Stomach (tissue), 19 donors: ENCODE measurements at places on chromosomes 2 and 18.

- H3K27me3 ChIP-seq = no peaks in the 10 kb centered on the region
- H3K27ac ChIP-seq = no peak overlapping the region
- no peaks in the 10 kb centered on the region for H3K4me1 ChIP-seq
- no peak overlapping the region for H3K4me3 ChIP-seq
- no peaks in the 10 kb centered on the region for H3K36me3 ChIP-seq
- DNase-seq = no peak
Observed at GRCh38 chr2:155412598-155412997, 714.1 kb downstream of the KCNJ3 start.

DNA sequence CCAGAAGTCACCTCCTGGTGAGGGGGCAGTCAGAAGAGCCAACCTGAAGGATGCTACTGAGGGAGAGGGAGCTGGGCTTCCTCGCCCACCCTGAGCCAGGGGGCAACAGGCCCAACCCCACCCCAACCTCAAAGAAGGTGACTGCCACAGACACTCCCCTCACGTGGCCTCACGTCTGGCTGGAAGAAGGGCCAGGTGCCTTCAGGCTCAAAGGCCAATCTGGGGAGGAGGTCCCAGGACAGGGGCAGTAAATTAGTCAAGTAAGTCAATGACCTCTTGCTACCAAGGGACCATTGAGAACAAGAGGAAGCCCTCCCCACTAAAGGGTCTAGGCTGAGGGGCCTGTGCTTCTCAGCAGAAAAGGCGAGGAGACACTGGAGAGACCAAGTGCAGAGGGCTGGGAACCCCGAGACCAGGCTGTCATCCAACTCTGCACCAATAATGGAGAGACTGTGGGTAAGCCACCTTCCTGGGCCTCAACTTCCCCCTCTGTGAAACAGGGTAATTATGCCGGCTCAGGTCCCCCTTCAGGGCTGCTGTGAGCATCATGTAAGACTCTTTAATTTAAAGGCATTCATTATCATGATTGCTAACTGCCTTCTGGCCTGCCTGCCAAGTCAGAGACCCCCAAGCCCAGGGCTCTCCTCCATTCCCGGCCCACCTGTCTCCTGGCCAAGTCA, 20.2 kb upstream of the TNS1 start:
- no peaks in the 10 kb centered on the region for H3K27me3 ChIP-seq
- DNase-seq = no peak
- no peaks in the 10 kb centered on the region for H3K36me3 ChIP-seq
- H3K4me1 ChIP-seq = no peaks in the 10 kb centered on the region

DNA sequence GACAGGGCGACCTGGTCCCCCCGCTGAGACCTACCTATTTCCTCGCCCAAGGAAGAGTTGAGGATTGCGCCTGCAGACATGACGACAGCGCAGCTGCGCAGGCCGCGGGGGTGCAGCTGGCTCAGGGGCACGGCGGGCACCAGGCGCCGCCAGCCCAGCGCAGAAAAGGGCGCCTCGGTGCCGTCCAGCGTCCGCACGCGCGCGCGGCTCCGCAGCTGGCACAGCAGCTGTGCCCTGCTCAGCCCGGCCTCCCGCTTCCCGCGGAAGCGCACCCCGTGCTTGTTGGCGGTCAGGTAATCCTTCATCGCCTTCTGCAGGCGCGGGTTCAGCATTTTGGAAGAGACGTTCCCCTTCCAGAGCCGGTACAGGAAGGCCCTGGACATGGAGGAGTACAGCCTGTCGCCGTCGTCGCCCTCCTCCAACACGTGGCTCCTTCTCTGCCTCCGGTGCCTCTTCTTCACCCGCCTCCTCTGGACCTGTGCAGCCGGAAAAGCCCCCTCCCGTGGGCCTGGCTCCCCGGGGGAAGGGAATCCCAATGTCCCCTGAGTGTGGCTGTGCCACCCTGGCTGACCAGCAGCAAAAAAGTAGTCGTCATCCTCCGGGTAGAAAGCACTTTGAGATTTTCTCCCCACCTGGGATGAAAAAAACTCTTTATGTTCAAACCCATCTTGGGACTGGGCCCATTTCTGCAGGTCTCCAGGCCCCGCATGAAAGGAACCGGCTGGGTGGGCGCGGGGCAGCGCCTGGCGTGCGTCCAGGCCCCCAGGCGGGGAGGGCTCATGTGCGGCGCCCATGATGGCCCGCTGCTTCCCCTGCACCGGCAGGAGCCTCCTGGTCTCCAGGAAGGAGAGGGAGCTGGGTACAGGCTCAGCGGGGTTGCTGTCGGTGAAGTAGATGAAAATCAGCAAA, 42.7 kb downstream of the ST6GAL2 start:
- H3K36me3 ChIP-seq = no peaks in the 10 kb centered on the region
- H3K4me3 ChIP-seq = no peak overlapping the region
- H3K27ac ChIP-seq = no peak overlapping the region
- no peak for DNase-seq
- H3K4me1 ChIP-seq = peaks cover 22% of the 10 kb centered on the region

DNA sequence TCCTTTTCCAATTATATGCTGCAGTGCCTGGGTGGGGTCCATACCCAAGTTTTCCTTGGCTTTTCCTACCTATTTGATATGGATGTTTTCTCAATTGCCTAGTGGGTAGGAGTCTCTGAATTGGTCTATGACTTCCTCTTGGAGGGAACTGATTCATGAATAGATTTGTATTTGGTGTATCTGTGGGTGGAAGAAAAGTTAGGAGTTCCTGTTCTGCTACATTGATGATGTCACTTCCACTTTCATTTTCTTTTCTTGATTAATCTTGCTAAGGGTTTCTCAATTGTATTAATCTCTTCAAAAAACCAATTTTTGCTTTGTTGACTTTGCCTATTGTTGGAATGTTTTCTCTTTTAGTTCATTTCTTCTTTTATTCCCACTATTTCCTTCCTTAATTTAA, 37.4 kb upstream of the SLC9A2 start:
- peaks cover 18% of the 10 kb centered on the region for H3K4me1 ChIP-seq
- H3K36me3 ChIP-seq = no peaks in the 10 kb centered on the region
- peak; percentile 9 for DNase-seq
- no peak overlapping the region for H3K27ac ChIP-seq

- no peak overlapping the region for H3K27ac ChIP-seq
- H3K36me3 ChIP-seq = no peaks in the 10 kb centered on the region
- no peak overlapping the region for H3K4me3 ChIP-seq
- DNase-seq = no peak
Observed at GRCh38 chr18:78722929-78723710, 256.5 kb upstream of the SALL3 start.

DNA sequence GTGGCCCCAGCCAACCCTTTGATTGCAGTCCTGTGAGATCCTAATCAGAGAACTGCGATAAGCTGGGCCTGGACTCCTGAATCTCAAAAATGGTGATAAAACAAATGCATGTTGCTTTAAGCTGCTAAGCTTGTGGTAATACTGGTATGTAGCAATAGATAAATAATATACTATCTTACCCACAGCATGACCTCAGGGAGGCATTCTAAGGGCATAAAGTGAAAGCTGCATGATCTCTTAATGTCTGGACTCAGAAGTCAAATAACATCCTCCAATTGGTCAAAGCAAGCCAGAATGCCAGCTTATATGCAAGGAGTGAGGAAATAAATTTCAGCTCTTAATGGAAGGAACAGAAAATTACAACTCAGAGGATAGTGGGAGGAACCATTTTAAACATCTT, 246.1 kb downstream of the FSIP2 start:
- H3K36me3 ChIP-seq = no peaks in the 10 kb centered on the region
- H3K4me1 ChIP-seq = no peaks in the 10 kb centered on the region
- no peaks in the 10 kb centered on the region for H3K27me3 ChIP-seq
- H3K27ac ChIP-seq = no peak overlapping the region

DNA sequence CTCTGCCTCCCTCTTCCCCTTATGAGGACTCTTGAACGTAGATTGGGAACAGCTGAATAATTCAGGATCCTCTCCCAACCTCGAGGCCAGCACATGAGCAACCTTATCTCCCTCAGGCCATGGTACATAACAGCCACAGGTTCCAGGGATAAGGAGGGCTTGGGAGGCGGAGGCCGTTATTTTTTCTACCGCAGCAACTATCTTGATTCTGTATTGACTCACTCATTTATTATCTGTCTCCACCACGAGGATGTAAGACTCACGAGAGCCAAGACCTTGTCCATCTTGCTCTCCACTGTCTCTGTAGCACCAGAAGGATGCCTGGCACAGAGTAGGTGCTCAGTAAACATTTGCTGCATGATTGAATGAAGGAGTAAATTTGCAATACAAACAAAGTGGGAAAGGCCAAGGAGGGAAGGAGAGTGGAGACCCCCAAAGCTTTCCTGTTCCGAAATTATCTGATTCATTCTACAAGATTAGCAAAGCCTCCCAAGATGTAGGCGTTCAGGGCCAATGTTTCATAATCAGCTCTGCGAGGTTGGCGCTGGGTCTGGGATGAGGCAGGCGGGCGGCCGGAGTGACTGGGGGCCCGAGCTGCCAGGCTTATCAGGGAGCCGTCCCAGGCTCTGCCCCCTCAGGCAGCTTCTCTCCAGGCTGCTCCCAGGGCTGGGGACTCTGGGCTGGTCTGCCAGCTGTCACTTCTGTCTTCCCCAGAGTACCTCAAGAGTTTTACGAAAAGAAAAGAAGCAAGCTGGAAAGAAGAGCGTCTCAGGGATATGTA, 31.6 kb downstream of the INPP5D start:
- no peak overlapping the region for H3K27ac ChIP-seq
- peak; percentile 14 for DNase-seq
- no peaks in the 10 kb centered on the region for H3K27me3 ChIP-seq
- H3K36me3 ChIP-seq = no peaks in the 10 kb centered on the region

GRCh38 chr18:10444314-10445006, 10.0 kb upstream of the APCDD1 start:
- H3K27ac ChIP-seq = no peak overlapping the region
- peak; percentile 66 for DNase-seq
- H3K36me3 ChIP-seq = no peaks in the 10 kb centered on the region
- peaks cover 12% of the 10 kb centered on the region for H3K4me1 ChIP-seq

GRCh38 chr2:86624267-86624547, 542 bp upstream of the RNF103 start:
- H3K36me3 ChIP-seq = peaks cover 7% of the 10 kb centered on the region
- peak overlapping the region; percentile 99 for H3K27ac ChIP-seq
- DNase-seq = peak; percentile 50

DNA sequence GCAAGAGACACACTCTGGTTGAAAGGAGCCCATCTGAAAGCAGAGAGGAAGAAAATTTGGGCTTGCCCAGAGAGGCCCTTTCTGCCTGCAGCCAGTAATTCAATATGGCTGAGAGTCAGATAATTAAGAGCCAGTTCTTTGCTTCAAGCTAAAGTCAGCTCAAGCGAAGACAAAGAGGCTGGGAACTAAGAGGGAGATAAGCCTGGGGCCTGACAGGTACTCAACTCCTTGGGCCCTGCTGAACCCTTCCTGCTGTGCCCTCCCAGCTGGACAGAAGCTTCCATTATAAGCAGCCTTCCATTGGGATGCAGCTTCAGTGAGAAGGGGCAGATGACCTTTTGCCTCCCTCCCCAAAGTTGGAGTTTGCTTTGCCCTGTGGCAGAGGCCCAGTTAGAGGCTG, 12.0 kb downstream of the FBXO41 start:
- no peaks in the 10 kb centered on the region for H3K36me3 ChIP-seq
- H3K27ac ChIP-seq = no peak overlapping the region
- H3K27me3 ChIP-seq = peaks cover 35% of the 10 kb centered on the region
- DNase-seq = no peak
- H3K4me1 ChIP-seq = peaks cover 12% of the 10 kb centered on the region
- no peak overlapping the region for H3K4me3 ChIP-seq

DNA sequence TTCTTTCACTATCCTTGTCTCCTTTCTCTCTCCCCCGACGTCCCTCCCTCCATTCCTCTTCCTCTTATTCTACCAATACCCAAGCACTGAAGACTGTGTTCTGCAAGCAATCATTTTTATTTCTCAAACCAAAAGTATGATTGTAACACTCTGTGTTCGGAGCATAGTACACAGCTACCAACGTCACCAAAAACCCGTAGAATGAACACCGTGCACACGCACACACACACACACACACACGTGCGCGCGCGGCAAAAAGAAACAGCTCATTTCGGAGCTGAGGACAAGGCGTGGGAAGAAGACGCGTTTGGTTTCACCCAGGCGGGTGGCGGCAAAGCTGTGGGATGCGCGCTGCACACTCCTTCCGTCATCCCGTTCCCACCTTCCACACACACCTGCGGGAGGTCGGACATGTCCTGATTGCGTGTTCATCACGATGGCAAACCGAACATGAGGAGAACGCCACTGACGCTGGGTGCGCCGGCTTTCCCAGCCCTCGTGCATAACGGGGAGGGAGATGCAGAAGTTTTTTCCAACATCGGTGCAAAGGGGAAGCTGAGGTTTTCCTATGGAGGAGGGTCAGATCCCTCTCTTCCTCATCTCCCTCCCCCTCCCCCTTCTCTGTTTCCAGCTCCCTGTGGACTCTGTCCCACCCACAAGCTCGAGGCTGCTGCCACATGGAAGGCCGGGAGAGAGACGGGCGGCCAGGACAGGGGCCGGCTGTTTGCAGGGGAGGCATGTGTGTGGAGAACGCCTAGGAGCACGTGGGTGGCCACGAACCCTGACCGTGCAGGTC, 20.4 kb downstream of the MBP start:
- H3K27me3 ChIP-seq = no peaks in the 10 kb centered on the region
- DNase-seq = no peak
- peaks cover 92% of the 10 kb centered on the region for H3K4me1 ChIP-seq

DNA sequence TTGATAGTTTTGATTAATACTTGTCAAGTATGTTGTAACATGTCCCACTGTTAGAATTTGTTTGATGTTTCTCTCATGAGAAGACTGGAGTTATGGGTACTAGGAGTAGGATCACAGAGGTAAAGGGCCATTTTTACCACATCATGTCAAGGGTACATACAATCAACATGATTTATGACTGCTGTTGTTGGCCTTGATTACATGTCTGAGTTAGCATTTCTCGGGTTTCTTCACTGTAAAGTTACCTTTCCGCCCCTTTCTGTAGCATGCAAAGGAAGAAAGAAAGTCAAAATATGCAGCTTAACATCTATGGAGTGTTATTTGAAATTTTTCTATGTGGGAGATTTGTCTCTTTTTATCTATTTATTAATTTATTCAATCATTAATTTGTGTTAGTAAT, 1456.4 kb downstream of the SUCLG1 start:
- no peak overlapping the region for H3K4me3 ChIP-seq
- H3K27ac ChIP-seq = no peak overlapping the region
- H3K4me1 ChIP-seq = no peaks in the 10 kb centered on the region
- DNase-seq = no peak
- no peaks in the 10 kb centered on the region for H3K27me3 ChIP-seq
